CD4-positive, alpha-beta T cell (primary cell): ENCODE measurements at places on chromosomes 2 and 18.
A peak's percentile ranks its signal among the peaks of the same experiment; 100 is the strongest.

- DNase-seq, result no peak
Observed at GRCh38 chr2:173287594-173287993, 67.1 kb upstream of the CDCA7 start.

GRCh38 chr2:135473567-135473966 is 57.5 kb downstream of the ZRANB3 start:
- DNase-seq, result peak; percentile 2

DNA sequence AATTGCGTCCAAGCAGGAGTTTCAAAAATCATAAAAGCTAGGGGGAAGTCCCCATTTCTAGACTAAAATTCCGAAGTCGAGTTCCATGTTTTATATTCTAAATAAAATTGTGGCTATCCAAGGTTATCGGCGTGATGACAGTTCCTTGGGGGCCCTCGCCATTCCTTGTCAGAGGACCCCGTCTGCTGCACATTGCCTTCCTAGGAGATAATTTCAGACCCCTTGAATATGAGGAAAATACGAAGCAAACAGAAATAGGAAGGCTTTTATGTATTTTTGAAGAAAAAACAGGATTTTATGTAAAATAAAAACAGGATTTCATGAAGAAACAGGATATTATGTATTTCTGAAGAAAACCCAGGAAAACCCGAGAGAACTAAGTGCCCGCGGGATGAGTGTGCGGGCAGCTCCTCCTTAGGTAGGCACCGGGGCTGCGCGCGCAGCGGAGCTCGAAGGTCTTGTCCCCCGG is 465 bp upstream of the PLEKHA3 start:
- no peak for DNase-seq

- no peak for DNase-seq
Observed at GRCh38 chr2:112733456-112733855, 12.6 kb downstream of the NT5DC4 start.

DNA sequence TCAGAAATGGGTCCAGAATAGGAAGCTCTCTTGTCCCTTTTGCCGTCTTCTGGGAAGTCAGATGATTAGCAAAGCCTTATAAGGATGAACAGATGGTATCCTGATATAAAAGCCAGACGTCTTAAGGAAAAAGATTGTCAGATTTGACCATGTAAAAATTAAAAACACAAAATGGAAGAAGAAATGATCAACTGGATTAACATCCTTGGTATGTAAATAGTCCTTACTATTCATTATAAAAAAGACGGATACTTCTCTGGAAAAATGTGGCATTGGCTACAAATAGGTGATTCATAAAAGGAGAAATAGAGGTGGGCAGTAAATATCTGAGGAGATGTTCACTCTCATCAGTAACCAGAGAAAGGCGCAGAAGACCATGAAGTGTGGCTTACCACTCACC is 33.7 kb upstream of the SCLY start:
- DNase-seq, result no peak

DNA sequence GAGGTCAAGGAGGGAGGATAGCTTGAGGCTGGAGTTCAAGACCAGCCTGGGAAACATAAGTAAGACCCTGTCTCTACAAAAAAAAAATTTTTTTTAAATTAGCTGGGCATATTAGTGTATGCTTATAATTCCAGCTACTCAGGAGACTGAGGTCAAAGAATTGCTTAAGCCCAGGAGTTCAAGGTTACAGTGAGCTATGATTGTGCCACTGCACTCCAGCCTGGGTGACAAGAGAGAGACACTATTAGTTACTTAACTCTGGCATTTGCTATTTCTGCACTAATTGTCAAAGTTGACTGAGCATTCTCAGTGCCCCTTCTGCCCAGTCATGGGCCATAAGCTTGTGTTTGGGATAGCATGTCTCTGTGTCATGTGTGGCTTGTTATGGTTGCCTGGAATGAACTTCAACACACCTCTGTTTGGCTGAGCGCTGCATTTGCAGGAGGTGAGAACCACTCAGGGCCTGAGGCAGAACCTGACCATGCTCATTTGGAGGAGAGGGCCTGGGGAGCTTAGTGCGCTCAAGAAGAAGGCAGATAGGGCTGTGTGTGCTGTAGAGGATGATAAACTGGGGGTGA is 77.7 kb downstream of the SH3RF3 start:
- DNase-seq, result no peak
